ENCODE measurements at places on chromosomes 3 and 15.

- DNase-seq: no peak
Observed at GRCh38 chr3:31227131-31227562, 305.6 kb upstream of the STT3B start.

GRCh38 chr15:78080088-78080460, 2.6 kb upstream of the TBC1D2B start:
- DNase-seq: no peak

DNA sequence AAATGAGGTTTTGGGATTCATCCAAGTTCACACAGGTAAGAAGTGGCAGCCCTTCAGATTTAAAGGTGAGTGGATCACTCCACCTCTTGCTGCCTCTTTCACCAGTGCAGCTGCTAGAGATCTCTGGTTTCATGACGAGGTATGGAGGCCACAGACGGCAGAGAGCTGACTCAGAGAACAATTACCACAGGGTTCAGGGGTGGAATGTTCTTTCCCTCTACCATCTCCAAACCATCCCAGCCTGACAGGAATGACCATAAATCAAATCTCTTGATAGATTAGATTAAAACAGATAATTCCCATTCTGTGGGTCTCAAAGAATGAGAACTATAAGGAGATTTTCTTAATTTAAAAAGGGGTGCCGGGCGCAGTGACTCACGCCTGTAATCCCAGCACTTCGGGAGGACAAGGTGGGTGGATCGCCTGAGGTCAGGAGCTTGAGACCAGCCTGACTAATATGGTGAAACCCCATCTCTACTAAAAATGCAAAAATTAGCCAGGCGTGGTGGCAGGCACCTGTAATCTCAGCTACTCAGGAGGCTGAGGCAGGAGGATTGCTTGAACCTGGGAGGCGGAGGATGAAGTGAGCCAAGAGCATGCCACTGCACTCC, 174.2 kb upstream of the ATP11B start:
- DNase-seq: no peak

GRCh38 chr3:3141939-3142338, 15.2 kb downstream of the TRNT1 start:
- no peak for DNase-seq

- DNase-seq: no peak
Observed at GRCh38 chr3:40924559-40925141, 274.7 kb upstream of the CTNNB1 start.
